ENCODE measurements at places on chromosomes 12 and 14.

DNA sequence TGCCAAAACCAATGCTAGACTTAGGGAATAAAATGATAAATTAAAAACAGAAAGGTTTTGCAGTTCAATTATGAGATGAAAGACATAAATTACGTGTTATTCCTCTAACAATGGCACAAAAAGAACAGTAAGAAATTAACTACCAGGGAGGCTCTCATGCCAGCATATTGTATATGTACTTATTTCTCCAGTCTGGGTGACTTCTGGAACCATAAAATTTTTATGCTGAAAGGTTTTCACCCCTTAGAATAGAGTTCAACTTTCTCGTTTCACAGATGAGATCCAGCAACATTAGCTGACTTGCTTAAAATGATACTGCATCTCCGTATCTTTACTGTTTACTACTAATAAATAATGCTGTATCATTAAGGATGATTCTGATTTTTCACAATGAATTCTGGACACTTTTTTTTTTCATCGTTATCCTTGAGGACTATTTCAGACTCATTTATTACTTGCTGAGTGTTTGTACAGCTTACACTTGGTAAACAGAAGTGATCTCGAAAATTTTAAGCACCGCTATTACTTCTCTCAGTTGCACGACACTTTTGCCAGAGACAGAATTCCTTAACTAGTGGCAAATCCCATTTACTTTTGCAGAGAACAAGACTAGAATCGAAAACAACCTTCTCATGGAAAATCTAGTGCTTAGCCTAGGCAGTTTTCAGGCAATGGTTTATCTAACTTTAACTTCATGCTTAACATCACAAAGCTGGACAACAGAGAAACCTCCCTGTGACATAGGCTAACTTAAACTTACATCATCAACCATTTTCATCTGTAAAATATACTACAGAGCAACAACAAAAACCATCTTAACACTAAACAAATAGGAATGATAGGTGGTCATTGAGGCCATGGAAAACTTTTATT is 2.7 kb downstream of the RSRC2 start:
- DNase-seq = no peak

- no peak for DNase-seq
Measured at GRCh38 chr12:18570543-18570942, 167.3 kb downstream of the PLCZ1 start.

GRCh38 chr12:106113824-106114446 is 24.8 kb downstream of the NUAK1 start:
- DNase-seq = no peak

- no peak for DNase-seq
Measured at GRCh38 chr14:84826294-84826693, 703.6 kb upstream of the FLRT2 start.

DNA sequence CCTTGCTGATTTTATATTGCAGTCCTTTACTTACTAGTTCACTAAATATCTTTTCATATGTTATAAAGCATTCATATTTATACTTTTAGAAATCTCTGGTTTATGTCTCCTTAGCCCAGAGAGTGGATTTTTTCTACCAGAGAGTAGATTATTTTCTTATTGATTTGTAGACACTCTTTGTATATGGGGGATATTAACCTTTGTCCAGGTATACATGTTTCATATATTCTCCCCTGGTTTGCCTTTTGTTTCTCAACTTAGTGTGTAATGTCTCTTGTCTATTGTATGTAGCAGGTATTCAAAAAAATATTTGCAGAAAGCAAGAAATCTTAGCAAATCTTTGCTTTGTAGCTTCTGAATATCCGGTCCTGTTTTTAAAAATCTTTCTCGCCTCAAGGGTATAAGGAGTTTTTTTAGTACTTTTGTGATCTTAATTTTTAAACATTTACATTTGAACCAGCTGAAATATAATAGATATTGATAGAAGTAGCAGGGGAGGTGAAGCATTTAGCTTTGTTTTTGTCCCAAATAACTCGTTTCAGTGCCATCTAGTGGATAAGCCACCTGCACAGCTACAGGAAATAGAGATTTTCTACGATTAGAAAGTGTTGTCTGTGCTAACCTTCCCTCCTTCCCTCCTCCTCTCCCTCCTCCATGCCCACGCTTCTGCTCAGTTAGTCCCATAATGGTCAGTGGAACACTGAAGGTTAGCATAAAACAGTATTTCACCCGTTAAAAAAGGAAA is 97.0 kb downstream of the PHETA1 start:
- no peak for DNase-seq

DNA sequence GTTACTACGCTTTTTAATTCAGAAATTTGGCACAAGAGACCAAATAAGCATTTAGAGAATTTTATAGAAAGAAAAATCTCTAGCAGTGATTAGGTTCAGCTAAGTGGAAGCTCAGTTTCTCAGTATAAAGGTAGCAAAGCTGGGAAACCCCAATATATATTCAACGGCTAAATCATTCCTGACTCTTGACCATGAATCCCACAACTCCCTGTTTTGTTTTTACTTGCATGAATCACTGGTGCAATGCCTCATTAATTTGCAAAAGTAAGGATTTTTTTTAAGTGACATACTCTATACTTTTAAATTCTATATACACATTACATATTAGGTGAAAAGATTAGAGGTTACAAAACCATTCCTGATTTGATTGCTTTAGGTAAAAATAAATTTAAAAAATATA is 74.3 kb upstream of the PLEKHG7 start:
- no peak for DNase-seq

GRCh38 chr14:71933001-71933587 is 865 bp downstream of the RGS6 start:
- DNase-seq = no peak

GRCh38 chr12:69966409-69966808 is 141.4 kb downstream of the MYRFL start:
- peak; percentile 68 for DNase-seq

- no peak for DNase-seq
Measured at GRCh38 chr12:105721051-105721825, 390.7 kb downstream of the C12orf75 start.

DNA sequence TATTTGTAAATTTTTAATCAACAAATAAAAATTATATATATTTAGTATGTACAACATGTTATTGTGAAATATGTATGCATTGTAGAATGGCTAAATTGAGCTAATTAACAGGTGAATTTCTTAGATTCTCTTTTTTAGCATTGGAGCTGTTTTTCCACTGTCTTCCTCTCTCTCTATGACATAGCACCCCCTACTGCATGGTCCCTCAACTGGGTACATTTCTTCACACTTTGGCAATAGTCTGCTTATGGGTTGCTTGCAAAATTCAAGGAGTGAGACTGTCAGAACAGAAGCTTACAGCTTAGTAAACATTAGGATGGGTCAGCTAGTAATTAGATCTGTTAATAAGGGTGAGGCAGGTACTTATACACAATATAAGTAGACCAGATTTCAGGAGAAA is 658.5 kb upstream of the MGAT4C start:
- peak; percentile 24 for DNase-seq

- DNase-seq = no peak
Measured at GRCh38 chr14:21537090-21537424, 10.9 kb upstream of the SALL2 start.

DNA sequence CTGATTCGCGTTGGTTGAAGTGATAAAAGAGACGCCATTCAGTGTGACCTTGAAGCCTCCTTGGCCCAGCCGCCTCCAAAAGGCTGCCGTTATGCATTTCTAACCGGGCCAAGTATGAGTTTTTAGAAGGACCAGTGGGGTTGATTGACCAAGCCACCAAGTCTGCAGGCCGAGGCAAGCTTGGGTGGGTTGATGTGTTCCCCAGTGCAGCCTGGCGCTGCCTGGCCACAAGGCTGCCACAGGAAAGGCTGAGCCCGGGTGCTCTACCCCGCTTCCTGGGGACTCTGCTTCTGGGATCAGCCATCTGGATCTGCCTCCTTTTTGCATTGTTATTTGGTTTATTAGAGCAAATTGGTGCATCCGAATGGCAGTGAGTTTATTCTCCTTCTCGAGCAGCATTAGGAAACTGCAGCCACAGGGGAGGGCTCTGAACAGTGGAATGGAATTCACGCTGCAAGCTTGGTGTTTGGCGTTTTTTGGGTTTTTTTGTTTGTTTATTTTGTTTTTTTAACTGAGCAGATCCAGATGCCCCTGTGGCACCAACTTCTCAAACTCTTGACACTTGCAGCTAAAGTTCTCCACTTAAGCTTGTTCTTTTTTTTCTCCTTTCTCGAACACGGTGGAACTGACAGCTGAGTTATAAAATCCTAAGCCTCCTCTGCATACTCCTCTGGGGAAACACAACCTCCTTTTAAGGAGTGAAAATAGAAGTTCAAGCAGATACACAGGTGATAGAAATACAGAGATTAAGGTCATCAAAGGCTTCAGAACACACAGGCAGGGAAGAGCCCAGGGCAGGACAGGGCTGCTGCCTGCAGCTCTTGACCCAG is 145.4 kb upstream of the FKBP4 start:
- no peak for DNase-seq

- DNase-seq = peak; percentile 79
Measured at GRCh38 chr14:57390037-57390805, at the start of gene NAA30. Gene NAA30 (plus strand): TSS chr14:57390586. CDS start chr14:57390958, 372 bp downstream.

- DNase-seq = no peak
Measured at GRCh38 chr12:125254856-125255255, 189.6 kb downstream of the AACS start.

- DNase-seq = no peak
Measured at GRCh38 chr14:53890611-53891101, 66.0 kb downstream of the BMP4 start.

DNA sequence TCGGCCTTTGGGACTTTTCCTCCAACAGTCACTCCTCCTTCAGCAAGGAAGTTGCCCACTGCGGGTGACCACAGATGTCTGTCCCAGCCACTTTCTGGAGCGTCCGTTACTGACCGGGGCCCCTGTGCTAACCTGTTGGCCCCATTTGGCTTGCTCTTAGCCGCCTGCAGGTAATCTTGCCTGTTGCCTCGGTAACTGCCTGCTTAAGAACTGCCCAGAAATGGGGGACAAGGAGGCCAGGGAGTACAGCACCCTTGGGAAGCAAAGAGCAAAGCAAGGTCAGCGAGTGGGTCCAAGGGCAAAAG is 338.8 kb upstream of the SFSWAP start:
- DNase-seq = no peak

DNA sequence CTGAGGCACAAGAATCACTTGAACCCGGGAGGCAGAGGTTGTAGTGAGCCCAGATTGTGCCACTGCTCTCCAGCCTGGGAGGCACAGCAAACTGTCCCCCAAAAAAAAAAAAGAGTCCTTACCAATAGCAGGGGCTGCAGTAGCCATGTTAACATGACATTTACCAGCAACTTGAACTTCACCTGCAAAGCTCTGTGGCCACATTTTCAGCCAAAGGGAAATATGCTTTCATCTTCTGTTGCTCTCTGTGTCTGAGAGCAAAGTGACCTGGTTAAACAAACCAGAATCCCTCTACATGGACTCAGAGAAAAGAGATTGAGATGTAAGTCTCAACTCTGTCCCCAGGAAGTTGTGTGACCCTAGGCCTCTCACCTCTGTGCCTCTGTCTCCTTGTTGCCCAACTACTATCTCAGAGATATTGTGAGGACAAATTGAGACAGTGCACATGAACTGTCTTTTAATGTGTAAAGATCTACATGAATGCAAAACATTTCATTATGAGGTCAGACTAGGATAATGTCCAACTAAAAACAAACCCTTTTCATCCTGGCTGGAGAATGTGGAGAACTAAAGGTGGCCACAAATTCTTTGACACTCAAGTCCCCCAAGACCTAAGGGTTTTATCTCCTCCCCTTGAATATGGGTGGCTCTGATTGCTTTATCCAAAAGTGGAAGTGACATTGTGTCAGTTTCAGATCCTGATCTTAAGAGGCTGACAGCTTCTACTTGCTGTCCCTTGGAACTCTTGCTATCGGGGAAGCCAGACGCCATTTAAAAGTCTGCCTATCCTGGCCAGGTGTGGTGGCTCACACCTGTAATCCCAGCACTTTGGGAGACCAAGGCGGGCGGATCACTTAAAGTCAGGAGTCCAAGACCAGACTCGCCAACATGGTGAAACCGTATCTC is 24.7 kb upstream of the P2RX4 start:
- DNase-seq = no peak

DNA sequence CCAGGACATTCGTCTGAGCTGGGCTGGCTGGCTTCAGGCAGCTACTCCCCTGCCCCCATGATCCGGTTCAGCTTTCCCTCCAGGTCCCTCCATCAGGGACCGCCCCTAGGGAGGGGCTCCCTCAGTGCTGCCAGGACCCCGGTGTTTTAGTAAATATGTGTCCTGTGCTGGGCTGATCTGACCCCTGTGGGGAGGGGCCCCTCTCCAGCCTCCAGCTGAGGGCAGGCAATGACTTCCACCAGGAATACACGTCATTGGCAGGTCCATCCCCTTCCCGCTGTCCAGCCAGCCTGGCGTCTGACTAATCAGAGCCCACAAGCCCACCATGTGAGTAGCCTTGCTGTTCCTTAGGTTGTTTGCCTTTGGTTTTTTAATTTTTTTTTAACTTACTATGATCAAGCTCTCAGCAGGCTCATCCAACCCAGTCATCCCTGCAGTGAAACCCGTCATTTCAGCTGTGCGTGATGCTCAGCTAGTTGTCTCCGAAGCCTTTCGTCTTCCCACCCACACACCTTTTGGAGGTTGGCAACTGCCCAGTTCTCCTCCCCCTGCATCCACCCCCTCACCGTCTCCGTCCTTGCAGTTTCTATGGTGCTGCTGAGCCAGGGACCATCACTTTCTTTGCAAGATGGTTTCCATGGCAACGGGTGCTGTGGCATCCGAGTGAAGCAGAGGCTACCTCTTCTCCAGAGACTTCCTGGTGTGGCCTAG is 16.0 kb upstream of the SERPINA4 start:
- DNase-seq = no peak

- peak; percentile 80 for DNase-seq
Measured at GRCh38 chr12:14417715-14418114, 52.2 kb downstream of the ATF7IP start.

GRCh38 chr14:20659813-20660395 is 18.4 kb upstream of the OR6S1 start:
- no peak for DNase-seq

GRCh38 chr12:28040246-28040645 is 67.7 kb upstream of the PTHLH start:
- DNase-seq = no peak

DNA sequence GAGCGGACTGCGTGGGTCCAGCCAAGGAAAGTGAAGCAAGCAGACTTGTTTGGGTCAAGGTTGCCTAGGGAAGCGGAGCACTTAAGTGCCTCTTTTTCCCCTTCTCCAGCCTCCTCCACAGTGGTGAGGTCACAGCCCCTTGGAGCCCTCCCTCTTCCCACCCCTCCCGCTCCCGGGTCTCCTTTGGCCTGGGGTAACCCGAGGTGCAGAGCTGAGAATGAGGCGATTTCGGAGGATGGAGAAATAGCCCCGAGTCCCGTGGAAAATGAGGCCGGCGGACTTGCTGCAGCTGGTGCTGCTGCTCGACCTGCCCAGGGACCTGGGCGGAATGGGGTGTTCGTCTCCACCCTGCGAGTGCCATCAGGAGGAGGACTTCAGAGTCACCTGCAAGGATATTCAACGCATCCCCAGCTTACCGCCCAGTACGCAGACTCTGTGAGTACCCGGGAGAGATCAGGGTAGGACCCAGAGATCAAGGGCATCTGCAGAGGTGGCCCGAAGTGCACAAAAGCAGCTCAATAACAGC is at the start of gene TSHR:
TSS of gene TSHR (plus strand) at position 206 of the 526 bp plus-strand sequence. CDS start at position 266, 60 bp downstream.
- no peak for DNase-seq

Measured in skeletal muscle cell (primary cell).